Fibroblast of the aortic adventitia (primary cell): ENCODE measurements at places on chromosomes 2 and 18.
A peak's percentile ranks its signal among the peaks of the same experiment; 100 is the strongest.

- DNase-seq = peak; percentile 82
These were observed 2.3 kb upstream of the PLEKHH2 start for GRCh38 chr2:43634604-43635306.

GRCh38 chr2:24459224-24460161 lies 31.6 kb upstream of the NCOA1 start:
- DNase-seq = no peak

GRCh38 chr2:7943446-7943845 lies 738.4 kb upstream of the ID2 start:
- DNase-seq = no peak

DNA sequence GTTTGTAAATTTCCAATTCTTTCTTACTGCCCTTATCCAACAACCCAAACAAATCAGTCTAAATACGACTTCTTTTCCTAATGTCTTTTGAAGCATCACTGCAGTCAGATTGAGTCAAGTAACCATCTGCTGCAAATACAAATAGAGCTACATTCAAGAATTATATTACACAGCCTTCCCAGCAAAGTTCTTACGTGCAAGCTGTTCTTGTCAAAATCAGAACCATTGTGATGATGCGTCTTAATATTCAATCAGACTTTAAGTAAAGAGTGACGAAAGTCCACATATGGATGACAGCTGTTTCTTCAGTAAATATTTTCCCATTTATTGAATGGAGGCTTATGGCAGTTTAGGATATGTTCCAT lies 943.8 kb downstream of the LRP1B start:
- DNase-seq = no peak

- DNase-seq = no peak
These were observed 72.0 kb downstream of the POLE4 start for GRCh38 chr2:75030218-75031009.

DNA sequence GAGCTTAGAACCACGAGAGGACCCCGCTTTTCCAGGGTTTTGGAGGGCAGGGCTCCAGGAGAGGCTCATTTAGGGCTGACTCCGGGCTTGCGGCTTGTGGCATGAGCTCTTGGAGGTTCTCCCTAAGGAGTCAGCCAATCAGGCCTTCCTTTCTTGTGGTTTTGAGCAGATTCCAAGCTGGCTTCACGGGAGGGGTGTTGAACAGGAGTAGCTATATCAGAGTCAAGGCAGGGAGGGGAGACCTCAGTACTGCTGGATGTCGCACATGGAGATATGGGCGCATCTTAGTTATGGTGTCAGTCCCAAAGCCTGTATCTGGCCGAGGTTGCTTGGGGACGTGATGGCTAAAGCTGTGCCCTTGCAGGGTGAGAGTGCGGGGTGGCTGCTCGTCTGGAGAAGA lies 98.6 kb downstream of the AGAP1 start:
- DNase-seq = no peak

- no peak for DNase-seq
These were observed 1293.9 kb upstream of the LRRTM1 start for GRCh38 chr2:81598453-81598852.

DNA sequence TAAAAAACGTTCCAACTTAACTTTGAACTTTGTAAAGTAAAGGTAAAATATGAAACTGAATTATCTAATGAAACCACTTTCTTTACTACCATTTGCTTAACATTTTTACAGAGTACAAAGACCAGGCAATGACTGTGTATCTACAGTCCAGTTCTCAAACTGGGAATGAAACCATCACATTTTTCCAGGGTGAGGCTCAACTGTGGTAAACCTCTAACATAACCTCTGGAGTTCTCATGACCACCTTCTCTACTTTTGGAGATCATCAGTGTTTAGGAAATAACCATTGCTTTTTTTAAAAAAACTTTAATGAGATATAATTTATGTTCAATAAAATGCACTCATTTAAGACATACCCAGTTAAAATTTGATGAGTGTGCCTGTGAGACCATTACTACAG lies 223.5 kb downstream of the RNF152 start:
- DNase-seq = peak; percentile 25

DNA sequence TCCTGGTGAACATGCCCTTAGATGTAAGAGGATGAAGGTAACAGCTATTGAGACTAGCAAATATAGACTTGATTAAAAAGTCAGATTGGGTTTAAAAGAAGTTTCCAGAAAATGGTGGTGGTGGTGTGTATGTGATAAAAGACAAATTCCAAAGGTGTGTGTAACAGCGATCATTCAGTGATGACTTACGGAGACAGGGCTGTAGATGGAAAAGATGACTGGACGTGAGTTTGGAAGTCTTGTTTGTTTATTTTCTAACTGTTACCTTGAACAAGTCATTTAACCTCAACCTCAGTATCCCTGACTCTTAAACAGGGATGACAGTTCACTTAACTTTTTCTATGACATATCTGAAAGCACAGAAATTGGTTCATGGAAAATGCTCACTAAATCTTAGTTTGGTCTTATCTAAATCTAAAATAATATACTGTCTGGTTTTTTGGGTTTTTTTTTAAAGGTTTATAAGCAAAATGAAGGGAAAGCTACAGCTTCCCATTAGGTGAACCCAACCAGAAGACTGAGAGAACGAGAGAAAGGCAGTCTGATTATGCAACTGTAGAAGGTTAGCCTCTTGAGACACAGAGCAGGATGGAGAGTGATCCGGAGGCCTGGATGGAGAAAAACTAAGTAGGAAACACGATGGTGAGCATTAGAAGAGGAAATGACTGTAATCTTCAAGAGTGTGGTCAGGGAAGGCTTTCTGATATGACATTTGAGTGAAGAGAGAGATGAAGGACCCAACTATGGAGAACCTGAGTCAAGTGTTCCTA lies 71.9 kb downstream of the TCF4 start:
- peak; percentile 38 for DNase-seq

DNA sequence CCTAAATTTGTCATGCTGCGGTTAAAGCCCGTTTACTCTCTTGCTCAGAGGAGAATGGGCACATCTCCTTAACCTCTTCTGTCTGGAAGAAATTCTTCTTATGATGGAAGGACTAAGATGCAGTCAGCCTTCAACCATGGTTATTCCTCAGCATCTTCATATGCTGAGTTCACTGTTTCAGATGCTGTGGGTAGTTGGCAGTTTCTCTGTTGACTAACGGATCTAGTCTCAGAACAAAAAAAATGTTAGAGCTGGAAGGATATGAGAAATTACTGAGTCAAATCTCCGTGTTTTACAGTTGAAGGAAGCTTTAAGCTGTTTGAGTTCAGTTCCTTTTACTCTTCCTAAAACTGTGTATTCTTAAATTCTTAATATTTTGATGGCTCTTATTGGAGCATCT lies 43.6 kb upstream of the PGAP1 start:
- DNase-seq = peak; percentile 35

DNA sequence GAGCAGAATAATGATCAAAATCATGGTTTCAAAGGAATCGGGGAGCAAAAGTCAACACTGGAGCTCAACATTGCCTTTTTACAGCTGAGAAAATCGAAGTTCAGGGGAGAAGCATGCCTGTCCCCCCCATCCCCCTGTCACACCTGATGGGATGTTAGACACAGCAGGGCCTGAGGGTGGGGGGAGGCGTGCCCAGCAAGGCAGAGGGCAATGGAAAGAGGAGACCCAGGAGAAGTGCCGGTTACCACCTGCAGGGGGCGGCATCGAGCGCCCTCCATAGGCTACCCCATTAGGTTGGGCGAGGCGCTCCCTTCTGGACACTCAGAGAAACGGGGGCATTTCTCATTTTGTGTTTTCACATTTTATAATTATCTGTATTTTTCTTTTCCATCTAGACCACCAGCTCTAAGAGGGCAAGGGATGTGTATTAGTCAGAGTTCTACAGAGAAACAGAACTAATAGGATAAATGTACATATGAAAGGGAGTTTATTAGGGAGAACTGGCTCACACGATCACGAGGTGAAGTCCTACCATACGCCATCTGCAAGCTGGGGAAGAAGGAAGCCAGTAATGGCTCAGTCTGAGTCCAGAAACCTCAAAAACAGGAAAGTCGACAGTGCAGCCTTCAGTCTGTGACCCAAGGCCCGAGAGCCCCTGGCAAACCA lies 271.3 kb downstream of the LRATD1 start:
- no peak for DNase-seq

DNA sequence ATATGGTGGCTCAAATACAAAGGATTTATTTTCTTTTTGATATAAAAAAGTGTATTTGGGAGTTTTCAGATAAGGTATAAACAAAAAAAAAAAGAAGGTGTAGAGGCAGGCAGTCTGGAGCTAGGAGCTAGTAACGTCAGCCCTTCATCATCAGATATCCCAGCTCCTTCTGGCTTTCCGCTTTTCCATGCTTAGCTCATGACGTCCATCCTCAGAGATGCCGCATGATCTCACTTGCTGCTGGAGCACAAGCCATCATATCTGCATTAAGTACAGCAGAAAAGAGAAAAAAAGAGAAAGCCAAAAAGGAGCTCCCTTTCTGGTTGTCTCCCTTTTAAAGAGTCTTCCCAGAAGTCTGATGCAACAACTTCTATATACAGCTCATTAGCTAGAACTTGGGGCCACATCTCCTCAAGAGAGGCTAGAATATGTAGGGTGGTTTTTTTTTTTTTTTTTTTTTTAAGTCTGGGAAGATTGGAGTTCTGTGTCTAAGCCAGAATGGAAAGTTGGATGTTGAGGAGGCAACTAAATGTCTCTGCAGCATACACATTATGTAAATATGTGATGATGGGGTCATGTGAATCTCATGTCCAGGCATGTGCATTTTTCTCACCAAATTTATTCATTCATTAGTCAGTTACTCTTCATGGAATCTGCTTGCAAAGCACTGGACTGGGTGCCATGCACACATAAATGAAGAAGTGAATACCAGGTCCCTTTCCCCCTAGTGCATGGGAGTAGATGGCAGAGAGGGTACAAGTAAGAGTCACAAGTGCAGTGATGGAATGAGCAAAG lies 52.3 kb downstream of the DDX1 start:
- peak; percentile 23 for DNase-seq

GRCh38 chr2:178635897-178636296 lies 155.6 kb downstream of the PLEKHA3 start:
- no peak for DNase-seq

DNA sequence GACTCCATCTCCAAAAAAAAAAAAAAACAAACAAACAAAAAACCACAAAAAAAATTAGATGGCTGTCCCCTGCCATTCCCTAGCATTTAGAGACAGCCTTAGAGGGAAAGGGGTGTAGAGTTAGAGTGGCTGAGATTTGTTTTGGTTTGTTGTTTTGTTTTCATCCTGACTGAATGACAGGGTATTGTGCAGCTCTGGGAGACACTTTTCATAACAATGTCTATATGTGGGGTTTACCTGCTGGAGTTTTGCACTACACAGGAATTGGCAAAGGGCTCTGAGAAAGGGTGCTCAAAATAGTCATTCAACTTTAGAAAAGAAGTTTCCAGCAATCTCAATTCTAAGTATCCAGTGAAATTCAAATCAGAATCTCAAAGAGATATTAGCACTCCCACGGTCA lies 732.5 kb upstream of the CHAC2 start:
- DNase-seq = no peak

DNA sequence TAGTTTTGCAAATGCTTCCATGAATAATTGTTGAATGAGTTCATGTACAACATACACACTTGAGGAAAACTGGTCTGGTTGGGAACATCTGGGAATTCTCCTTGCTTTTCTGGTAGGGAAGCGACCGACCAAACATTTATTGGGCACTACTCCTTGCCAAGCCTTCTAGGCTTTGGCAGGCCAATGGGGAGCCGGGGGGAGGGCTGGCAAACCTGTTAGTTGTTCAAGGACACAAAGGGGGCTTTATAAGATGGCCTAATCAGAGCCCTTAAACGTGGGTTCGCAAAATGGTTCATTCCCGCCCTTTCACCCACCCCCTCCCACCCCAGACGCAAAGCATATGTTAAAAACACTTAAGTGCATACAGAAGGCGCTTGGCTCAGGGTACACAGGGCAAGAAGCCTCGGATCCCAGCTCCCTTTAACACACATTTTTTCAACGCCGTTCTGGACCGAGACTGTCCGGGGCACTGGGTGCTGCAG lies 844 bp upstream of the VSNL1 start:
- DNase-seq = peak; percentile 40

GRCh38 chr2:129482626-129483025 lies 496.8 kb upstream of the RAB6C start:
- DNase-seq = no peak

DNA sequence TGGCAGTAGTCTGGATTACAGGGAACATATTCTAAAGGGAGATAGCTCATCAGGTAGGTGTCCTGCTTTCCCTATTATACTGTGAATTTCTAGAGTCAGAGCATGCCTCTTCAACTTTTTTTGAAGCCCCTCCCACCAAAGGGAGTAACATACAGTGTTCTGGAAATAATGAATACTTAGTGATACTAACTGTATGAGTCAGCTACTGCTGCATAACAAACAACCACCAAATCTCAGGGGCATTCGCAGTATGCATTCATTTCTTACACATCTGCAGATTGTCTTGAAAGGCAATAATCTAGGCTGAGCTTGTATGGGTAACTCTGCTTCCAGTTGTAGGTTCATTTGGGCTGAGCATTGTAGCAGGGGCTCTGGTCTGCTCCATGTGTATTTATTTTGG lies 409.7 kb upstream of the SPRED2 start:
- no peak for DNase-seq

GRCh38 chr2:122105877-122106206 lies 350.4 kb downstream of the TSN start:
- no peak for DNase-seq

GRCh38 chr2:224925810-224926100 lies 116.5 kb downstream of the DOCK10 start:
- DNase-seq = peak; percentile 45

GRCh38 chr2:88549616-88550292 lies 77.5 kb downstream of the EIF2AK3 start:
- no peak for DNase-seq

DNA sequence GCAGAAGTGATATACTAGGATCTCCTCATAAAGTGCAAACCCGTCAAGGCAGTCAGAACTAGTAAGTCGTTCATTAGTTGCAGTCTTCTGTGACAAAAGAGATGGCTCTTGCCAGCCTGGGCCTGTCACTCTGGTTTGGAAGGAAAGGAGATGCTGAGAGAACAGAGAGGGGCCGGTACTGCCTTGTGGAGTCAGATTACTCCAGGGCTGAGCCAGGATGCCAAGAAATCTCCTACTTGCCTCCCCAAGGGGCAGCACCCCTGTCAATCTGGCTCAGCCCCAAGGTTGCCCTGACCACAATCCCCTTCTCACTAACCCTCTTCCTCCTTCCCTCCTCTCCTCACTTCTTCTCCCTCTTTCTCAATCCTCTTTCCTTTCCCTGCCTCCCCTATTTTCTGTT lies 62.9 kb upstream of the ASPRV1 start:
- DNase-seq = no peak

- peak; percentile 36 for DNase-seq
These were observed 16.8 kb downstream of the COBLL1 start for GRCh38 chr2:164824872-164825271.
